ENCODE measurements at places on chromosomes 5 and 9.

DNA sequence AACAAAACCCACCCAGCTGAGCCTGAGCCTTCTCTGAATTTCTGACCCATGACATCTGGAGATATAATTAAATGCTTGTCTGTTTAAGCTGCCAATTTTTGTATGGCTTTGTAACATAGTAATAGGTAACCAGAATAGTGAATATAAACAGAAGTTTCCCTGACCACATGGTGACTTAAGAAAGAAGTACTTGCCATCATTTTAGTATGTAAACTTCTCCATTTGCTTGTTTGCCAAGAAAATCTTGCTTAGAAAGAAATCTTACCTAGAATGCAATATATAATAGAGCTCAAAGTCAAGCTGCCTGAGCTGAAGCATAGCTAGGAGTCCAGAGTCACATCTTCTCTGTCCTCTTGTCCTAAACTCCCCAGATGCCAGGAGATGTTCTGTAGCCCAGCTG is 117.0 kb downstream of the PCSK1 start:
- DNase-seq, result peak; percentile 26

- peak; percentile 71 for DNase-seq
These were observed 17.9 kb downstream of the TMEM245 start for GRCh38 chr9:109101810-109102209.

DNA sequence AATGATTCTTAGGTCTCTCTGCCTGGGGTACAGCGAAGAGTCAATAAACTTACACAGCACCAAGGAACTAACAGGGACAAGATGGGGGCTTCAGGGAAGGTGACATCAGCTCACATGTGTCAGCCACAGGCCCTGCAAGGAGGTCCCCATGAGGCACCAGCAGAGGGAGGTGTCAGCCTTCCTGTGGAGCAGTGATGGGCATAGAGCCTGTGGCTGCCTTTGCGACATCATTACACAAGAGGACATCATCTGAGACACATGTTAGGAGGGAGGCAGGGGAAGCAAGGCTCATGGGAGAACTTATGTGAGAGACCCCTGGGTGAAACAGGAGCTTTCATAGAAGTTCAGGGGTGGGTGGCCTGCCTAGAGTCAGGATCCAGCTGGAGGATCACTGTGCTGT is 389.6 kb downstream of the SEMA5A start:
- peak; percentile 85 for DNase-seq

DNA sequence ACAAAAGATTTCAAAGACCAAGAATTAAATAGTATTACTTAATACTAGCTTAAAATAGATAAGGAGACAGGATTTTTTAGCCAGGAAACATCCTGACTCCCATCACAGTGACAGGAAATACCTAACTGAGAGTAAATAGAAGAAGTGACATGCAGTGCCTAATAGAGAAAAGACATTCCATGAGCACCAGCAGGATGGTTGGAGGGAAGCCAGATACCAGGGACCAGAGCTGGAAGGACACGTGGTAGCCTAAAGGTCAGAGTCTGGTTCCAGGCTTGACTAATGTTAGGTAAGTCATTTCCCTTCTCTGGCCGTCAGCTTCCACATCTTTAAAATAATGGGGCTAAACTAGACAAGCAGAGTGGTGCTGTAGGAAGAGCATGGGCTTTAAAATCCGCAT is 41.6 kb downstream of the CDK5RAP2 start:
- DNase-seq, result no peak

- DNase-seq, result no peak
These were observed 80.8 kb downstream of the NTNG2 start for GRCh38 chr9:132242621-132243155.

GRCh38 chr5:96839071-96839592 is 31.4 kb upstream of the ERAP1 start:
- no peak for DNase-seq

GRCh38 chr5:91382530-91383026 is 539 bp downstream of the ARRDC3 start:
- DNase-seq, result peak; percentile 25

- no peak for DNase-seq
These were observed 61.4 kb downstream of the WDR41 start for GRCh38 chr5:77430726-77431125.

- DNase-seq, result no peak
These were observed 381.6 kb upstream of the PRR16 start for GRCh38 chr5:120082316-120083068.

- DNase-seq, result no peak
These were observed 339.8 kb downstream of the EFNA5 start for GRCh38 chr5:107330903-107331302.

GRCh38 chr5:180830253-180831138 is 27.9 kb upstream of the MGAT1 start:
- peak; percentile 38 for DNase-seq

- no peak for DNase-seq
These were observed 318.9 kb upstream of the RIOK2 start for GRCh38 chr5:97501965-97502305.

GRCh38 chr5:38532165-38532669 is 24.2 kb downstream of the LIFR start:
- no peak for DNase-seq

- DNase-seq, result no peak
These were observed 269.4 kb downstream of the CWC27 start for GRCh38 chr5:65037831-65038815.

DNA sequence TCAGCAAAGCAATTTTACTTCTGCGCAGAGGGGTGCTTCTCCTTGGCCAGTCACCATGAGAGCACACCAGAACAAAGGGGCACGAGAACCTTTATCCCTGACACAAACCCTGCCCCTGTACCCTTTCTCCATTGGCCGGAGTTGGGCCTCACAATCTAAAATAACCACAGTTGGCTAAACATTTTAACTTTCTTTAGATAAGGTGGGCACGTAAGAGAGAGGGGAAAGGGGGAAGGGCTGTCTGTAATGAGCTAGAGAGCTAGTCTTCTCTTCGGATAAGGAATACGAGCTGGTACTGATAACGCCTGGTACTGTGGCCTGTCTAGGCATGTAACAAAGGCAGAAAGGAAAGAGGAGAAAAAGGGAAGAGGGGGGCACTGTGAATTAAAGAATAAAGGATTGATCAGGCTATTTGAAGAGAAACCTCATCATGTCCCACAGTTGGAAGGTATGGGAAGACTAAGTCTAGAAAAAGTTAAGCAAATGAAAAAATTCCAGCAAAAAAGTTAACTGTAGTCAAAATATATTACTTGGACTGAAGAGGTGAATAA is 1.8 kb upstream of the IARS1 start:
- no peak for DNase-seq

DNA sequence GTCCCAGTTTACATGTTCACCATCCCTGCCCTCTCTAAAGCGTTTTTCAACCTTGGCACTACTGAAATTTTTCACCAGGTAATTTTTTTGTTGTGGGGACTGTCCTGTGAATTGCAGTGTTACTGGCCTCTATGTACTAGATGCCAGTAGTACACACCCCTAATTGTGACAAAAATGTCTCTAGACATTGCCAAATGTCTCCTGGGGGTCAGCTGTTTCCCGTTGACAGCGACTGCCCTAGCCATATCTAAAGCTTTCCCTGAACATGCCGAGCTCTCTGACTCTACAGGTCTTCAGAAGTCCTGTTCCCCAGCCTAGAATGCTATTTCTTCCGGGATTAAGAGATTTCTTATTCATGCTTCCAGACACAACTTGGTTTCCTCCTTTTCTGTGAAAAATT is 235.3 kb downstream of the ZSWIM6 start:
- DNase-seq, result no peak

DNA sequence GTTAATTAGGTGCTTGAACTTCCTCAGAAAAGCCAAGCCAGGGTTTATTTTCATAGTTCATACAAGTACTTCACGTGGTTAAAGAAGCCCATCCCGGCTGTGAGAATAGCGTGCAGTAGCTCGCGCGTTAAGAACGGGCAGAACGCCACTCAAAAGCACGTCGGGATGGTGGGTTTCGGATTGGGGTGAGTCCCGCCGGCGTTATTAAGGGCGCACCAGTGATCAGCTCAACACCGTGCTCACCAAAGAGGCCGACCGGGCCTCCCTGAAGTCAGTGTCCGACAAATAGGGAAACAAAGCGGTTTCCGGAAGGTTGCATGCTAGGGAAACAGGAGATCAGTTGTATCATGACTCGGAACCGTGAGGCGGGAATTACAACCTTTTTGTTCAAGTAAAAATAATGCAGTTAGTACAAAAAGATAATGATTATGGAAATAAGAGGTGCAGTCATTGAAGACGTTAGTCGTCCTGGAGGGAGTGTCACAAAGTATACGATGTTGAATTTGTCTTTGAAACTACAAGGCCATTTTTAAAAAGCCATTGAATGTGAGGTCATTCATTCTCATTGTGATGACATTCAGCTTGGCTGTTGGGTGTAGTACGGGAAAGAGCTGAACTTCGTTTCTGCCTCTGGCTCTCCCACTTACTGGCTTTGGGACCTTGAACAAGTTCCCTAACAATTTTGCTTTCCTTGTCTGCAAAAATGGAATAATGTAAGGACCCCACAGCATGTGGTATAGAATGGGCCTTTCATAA is 992 bp downstream of the SETD9 start:
- DNase-seq, result peak; percentile 10

- no peak for DNase-seq
These were observed 278.4 kb downstream of the RASEF start for GRCh38 chr9:82784589-82784988.

- peak; percentile 96 for DNase-seq
These were observed 95.8 kb downstream of the ANKRD18B start for GRCh38 chr9:33619666-33620404.

DNA sequence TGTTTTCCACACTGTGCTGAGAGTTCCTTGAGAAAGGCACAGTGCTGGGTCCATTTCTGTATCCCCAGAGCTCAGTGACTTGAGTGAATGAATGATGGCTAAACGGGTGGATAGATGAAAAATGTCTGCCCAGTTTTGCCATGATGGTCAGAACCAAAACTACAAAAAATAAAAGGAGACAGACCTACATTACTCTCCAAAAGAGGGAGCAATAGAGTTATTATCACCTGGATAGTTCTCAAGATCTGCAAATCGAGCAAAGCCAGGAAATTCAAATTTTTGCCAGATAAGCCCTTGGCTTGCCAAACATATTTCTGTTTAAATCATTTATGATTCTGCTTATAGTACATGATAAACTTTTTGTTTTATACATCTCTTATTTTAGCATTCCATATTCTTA is 214.2 kb upstream of the ZNF462 start:
- DNase-seq, result no peak

DNA sequence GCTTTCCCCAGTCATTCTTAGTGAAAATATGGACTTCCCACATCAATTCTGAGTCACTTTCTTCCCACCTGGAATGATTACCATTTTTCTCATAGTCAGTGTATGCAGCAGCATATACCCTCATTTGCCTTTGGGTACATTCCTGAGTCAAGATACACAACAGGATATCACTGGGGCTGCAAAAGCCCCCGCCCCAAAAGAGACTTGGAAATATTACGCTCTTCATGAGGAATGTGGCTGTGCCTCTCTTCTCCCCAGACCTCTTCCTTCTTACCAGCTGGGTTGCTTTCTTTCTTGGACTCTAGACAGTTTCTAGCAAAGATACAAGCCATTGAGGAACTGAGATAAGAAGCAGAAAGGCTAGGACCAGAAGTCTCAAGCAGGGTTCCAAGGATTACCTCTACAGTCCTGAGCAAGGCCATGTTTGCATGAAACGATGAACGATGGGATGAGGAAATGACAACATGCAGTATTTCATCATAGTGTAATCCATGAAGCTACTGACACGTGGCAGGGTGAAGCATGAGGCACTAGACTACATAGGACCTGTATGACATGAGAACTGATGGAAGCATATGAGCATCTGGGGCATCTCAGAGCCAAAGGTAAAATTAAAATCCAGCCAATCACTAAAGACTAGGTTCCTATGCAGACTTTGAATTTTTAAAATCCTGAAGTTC is 218.1 kb downstream of the RAB3C start:
- no peak for DNase-seq

DNA sequence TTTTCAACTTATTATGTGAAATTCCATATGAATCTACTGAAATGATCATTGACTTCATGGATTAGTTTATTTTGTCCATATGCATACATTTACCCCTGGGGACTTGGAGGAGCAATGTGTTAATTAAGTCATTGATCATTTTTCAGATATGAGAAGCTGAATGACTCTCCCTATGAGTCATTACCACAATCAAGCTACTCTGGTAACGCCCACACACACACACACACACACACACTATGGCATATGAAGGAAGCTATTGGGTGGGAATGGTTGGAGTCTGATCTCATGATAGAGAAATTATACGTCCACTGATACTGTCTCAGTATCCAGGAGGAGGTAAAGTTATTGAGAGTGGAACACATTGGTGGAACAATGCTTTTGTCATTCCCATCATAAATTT is 528.9 kb downstream of the AGTPBP1 start:
- peak; percentile 49 for DNase-seq

DNA sequence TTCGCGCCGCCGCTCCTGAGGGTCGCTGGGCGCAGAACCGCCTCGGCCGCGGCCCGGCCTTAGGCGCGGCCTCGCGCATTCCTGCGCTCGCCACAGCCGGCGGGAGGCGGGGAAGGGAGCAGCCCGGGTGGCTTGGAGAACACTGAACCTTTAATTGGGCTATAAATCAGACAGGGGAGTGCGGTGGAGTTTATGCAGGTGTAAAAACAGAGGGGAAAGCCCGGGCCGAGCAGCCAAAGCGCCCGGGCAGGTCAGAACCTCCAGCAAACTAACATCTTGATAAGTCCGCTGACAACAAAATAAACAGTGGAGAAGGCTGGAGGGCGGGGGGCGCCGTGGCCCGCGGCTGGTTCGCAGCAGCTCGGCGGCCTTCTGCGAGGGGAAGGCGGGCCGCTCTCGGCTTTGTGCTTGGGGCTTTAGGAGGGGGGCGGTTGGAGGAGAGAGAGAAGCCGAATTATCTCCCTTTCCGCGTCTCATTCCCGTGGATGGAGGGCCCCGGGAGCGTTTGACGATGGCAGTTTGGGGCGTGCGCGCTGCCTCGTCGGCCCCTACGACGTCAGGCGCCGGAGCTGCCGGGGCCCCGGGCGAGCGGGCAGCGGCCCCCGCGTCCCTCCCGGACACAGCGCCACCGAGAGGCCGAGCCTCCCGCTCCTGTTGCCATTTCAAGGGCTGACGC is 11.3 kb downstream of the FOXD1 start:
- DNase-seq, result peak; percentile 15

DNA sequence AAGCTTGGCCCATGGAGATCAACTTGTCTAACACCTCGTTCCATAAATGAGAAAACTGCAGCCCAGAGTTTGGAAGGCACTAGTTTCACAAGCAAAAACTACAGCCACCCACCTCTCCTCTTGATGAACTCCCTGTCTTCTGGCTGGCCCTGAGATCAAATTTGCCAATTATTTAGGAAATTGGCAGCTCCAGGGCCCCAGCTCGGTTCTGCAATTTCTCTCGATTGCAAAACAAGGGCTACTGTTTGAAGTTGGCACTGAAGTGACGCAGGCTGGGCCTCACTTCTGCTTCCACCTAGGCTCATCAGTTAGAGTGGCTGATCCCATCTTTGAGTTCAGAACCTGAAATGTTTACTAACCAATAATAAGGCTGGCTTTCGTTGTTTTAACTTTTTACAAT is 3.7 kb upstream of the GPX3 start:
- peak; percentile 66 for DNase-seq

DNA sequence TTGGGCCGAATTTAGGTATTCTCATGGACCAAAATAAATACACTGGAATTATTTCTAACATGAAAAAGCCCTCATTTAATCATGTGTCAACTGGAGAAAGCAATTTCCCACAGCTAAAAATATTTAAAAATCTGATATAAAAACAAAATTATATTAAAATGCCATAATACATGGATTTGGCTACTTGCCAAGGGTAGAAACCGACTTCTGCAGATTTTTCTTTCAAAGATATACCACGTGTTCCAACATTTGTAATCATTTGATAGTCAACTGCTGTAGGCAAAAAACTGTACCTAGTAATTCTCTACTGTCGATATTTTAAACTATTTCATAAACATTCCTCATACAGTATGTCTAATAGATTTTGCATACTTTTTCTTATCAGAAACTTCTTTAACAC is 237.6 kb downstream of the FBXL17 start:
- no peak for DNase-seq
